Thoracic aorta (tissue), 2 donors: ENCODE measurements at places on chromosomes 6 and 20. TPM values are rescaled to one million over a fixed set of nuclear protein-coding genes. Genes with fewer than 3 reads are reported as not detected.

The SPAG4 gene
- 1.5 TPM for total RNA-seq

The SLC9A8 gene
- total RNA-seq: 14.3 TPM

The TBXT gene
- total RNA-seq: not detected

The PXDC1 gene
- 488 TPM for total RNA-seq

- H3K36me3 ChIP-seq: no peaks in the 10 kb centered on the region
- H3K27me3 ChIP-seq: no peaks in the 10 kb centered on the region
- peak overlapping the region; percentile 74 for H3K4me3 ChIP-seq
- H3K4me1 ChIP-seq: peaks cover 3% of the 10 kb centered on the region
- no peak for DNase-seq
Observed at GRCh38 chr6:26183581-26184366, 96.5 kb downstream of the HFE start.

DNA sequence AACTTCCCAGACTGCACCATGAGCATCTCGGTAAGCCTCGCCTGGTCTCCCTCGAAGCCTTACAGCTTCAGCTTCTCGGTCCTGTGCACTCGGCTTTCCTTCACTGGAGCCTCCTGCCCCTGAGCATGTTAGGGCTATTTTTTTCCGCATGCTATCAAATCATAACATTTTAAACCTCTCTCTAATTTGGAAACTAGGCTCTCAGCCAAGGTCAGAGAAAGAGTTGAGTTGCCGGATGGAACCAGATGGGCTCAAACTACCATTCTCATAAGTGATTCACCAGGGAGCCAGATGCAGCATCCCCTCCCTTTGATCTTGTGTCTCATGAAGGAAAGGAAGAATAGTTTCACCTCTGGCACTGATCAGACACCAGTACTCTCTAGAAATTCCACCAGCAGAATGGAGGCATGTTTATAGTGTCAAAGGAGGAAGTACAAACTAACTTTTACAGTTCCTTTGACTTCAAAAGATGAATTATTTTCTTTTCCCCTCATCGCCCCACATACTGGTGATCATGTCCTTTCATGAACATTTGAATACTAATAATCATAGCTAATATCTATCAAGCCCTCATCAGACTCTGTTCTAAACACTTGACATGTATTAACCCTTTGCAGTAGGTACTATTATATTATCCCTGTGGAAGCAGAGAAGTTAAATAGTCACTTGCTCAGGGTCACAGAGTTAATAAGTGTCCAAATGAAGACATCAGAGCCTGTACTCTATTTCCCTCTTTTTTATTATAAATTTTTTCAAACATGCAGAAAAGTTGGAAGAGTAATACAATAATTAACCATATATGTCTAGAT, 46.7 kb downstream of the MAP1LC3A start:
- no peaks in the 10 kb centered on the region for H3K27me3 ChIP-seq
- no peaks in the 10 kb centered on the region for H3K36me3 ChIP-seq
- H3K27ac ChIP-seq: no peak overlapping the region
- no peak for DNase-seq
- H3K4me3 ChIP-seq: no peak overlapping the region
- peaks cover 28% of the 10 kb centered on the region for H3K4me1 ChIP-seq

DNA sequence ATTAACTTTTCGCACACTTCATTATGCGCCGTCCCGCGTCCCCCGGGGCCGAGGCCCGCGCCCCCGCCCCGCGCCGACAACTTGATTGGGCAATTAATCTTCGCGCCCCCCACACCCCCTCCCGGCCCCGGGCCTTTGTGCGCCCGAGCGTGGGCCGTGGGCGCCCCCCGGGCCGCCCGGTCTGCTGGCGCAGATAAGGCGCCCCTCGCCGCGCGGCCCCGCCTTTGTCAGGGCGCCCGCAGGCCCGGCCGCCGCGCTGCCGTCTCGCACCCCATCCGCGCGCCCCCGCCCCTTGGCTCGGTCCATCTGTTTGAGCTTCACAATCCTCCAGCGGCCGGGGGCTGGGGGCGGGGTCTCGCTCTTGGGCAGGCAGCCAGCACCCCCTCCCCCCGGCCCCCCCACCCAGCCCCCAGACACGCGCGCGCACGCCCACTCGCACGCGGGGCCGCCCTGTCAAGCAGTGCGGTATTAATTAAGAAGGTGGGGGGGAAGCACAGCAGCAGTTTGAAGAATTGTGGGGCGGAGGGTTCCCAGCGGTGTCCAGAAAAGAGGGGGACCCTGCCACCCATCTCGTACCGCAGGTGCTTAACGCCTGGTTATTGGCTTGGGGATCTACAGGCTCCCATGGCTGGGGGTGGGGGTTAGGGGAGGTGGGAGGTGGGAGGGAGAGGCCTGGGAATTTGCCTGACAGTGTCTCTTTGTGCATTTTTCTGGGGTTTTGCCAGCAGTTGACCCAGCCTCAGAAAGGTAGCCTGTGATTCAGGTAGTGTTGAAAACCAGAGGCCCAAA, 34.6 kb upstream of the SCRT2 start:
- no peaks in the 10 kb centered on the region for H3K36me3 ChIP-seq
- DNase-seq: no peak
- H3K4me1 ChIP-seq: no peaks in the 10 kb centered on the region
- H3K27me3 ChIP-seq: peaks cover 5% of the 10 kb centered on the region
- no peak overlapping the region for H3K27ac ChIP-seq

DNA sequence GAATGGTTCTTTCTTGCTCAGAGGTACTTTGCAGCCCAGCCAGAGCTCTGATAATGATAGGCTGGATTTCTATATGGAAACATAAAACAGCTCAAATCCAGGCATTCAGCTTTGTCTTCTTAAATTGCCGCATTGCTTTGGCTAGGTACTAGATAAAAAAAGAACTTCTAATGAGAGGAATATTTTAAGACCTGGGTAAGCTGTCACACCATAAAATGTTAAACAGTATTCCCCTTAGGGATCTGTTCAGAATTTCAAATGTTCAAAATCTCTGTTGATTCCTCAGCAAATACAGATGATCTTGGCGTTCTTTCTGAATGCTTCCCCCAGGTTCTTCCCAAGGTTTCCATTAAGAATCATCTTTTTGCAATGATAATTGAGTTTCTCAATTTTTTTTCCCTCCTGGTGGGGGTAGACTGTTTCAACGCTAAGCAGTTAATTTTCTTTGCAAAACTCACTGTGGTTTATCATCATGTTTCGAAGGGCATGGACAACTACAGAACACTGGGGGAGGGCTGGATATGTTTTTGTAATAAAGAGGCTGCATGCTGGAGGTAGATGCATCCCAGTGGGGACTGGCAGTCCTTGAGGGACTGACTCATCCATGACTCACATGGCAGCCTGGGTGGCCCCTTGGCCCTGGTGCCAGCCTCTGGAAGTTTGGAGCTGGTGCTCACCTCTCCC, 31.0 kb downstream of the TIAM2 start:
- no peaks in the 10 kb centered on the region for H3K27me3 ChIP-seq
- peak overlapping the region; percentile 30 for H3K27ac ChIP-seq
- peak; percentile 40 for DNase-seq
- peaks cover 17% of the 10 kb centered on the region for H3K4me1 ChIP-seq
- peak overlapping the region; percentile 12 for H3K4me3 ChIP-seq

DNA sequence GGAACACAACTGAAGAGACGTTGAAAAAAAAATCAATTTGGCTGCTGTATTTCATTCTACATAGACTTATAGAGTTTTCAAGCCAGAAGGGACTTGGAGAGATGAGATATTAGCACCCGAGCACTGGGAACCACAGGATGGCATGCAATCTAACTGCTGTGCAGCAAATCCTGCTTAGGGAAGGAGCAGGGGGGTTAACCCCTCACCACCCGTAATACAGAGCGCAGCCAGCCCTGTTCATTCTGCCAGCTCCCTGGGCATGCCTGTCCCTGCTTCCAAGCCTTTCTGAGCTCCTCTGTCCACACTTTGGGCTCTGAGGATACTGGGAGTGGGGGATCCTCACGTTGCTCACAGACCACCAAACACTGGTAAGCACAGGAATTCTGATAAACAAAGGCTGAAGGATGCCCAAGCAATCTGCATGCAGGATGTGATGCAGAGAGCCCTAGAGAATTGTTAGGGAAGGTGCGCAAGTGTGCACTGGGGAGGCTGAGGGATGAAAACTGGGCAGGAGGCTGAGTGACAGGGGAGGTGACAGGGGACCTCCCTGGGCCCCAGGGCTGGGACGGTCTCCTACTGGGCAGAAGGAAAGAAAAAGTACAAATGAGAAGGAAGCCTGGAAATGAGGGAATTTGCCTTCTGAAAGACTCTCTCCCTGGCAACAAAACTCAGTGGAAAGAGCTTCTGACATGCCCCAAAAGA, 34.0 kb downstream of the CPNE5 start:
- H3K27me3 ChIP-seq: no peaks in the 10 kb centered on the region
- DNase-seq: no peak
- no peak overlapping the region for H3K27ac ChIP-seq
- no peaks in the 10 kb centered on the region for H3K4me1 ChIP-seq
- H3K4me3 ChIP-seq: no peak overlapping the region

DNA sequence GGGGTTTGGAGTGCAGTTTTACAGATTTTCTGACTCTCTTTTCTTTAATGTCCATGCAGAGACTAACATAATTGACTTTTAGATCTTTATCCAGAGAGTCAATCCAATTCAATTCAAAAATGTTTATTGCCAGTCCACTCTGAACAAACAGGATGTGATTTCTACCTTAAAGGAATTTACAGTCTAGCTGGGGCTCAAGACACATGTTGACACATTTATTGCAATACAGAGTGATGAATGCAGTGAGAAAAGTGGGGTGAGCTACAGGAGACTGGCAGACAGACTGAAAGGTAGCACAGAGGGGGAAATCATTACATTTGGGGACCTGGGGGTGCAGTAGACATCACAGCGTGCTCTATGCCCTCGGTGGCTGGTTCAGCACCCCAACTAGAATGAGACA, 193.9 kb downstream of the SLC24A3 start:
- no peaks in the 10 kb centered on the region for H3K36me3 ChIP-seq
- H3K27ac ChIP-seq: no peak overlapping the region
- no peaks in the 10 kb centered on the region for H3K27me3 ChIP-seq
- DNase-seq: no peak
- no peak overlapping the region for H3K4me3 ChIP-seq

- H3K27ac ChIP-seq: no peak overlapping the region
- no peaks in the 10 kb centered on the region for H3K4me1 ChIP-seq
- no peaks in the 10 kb centered on the region for H3K36me3 ChIP-seq
- no peak overlapping the region for H3K4me3 ChIP-seq
Observed at GRCh38 chr6:47809873-47810272, 28.0 kb downstream of the OPN5 start.

DNA sequence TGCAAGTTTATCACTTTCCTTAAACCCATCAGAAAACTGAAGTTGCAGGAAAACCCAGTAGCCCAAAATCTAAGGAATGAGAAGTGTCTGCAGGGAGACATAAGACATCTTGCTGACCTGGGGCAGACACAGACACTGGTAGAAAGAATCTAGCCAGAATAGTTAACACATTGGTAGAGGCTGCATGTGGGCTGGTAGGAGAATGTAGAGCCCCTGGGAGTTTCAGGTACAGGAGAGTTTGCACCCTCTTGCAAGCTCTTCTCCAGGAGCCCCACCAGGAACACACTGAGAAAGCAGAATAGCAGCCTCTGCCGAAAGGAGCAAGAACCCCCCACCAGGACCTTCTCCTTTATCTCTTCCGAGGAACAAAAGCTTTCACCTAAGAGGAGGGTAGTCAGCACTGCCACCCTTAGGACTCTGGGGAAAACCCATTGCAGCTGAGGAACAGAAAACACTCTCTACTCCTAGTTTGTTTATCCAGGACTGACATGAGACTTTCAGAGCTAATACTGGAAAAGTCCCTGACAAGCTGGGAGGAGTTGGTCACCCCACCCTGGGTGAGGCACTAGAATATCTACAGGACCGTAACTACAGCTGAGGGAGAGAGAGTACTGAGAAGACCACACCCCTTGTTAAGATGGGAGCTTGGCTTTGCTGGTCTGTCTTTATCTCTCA, 10.5 kb upstream of the OGFRL1 start:
- no peak for DNase-seq
- no peak overlapping the region for H3K4me3 ChIP-seq

- H3K27me3 ChIP-seq: no peaks in the 10 kb centered on the region
- peak overlapping the region; percentile 75 for H3K4me3 ChIP-seq
Observed at GRCh38 chr6:26250698-26251044, 114.3 kb upstream of the BTN3A2 start.

- no peaks in the 10 kb centered on the region for H3K36me3 ChIP-seq
- H3K4me3 ChIP-seq: no peak overlapping the region
- H3K27me3 ChIP-seq: no peaks in the 10 kb centered on the region
- H3K4me1 ChIP-seq: no peaks in the 10 kb centered on the region
Observed at GRCh38 chr20:47950124-47950912, 165.0 kb upstream of the SULF2 start.

GRCh38 chr6:41954668-41955067, 13.1 kb upstream of the CCND3 start:
- no peak overlapping the region for H3K27ac ChIP-seq
- no peaks in the 10 kb centered on the region for H3K36me3 ChIP-seq
- no peak for DNase-seq

DNA sequence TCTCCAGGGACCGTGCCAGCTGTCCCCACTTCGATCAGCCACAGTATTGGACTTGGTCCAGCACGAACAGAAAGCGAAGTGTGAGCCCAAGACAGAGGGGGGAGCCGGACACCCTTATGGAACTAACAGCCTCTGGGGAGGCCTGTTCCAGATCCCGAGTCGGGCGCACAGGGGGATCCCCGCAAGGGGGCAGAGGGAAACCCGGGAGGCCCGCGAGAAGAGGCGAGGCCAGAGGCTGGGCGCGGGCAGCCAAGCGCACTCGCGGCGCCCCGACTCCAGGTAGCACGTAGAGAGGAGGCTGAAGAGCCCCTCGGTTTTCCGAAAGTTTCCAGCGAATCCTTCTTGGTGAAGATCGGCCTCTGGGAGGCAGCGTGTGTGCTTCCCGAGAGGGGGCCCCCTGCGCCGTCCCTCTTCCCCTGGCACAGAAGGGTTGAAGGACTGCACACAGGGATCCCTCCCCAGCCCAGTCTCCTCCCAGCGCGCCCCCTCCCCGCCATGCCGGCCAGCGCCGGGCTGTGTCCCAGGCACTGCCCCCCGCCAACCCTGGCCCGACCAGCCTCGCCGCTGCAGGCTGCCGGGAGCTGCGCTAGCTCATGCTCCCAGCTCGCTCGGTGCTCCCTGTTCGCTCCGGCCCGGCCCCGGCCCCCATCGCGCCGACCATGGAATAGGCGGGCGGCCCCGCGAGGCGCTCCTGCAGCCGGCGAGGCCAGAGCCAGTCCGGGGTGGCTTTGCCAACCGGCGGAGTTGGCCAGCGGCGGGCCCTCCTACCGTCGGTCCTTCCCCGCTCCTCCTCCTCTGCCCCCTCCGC, 577 bp upstream of the SLC24A3 start:
- peaks cover 23% of the 10 kb centered on the region for H3K4me1 ChIP-seq
- peak overlapping the region; percentile 78 for H3K4me3 ChIP-seq
- H3K27ac ChIP-seq: peak overlapping the region; percentile 41
- H3K36me3 ChIP-seq: no peaks in the 10 kb centered on the region
- DNase-seq: no peak
- H3K27me3 ChIP-seq: no peaks in the 10 kb centered on the region

GRCh38 chr6:166800137-166800536, 156.2 kb downstream of the RNASET2 start:
- no peak overlapping the region for H3K27ac ChIP-seq
- no peaks in the 10 kb centered on the region for H3K4me1 ChIP-seq
- no peaks in the 10 kb centered on the region for H3K36me3 ChIP-seq
- H3K27me3 ChIP-seq: no peaks in the 10 kb centered on the region
- no peak overlapping the region for H3K4me3 ChIP-seq
- no peak for DNase-seq
